Activated CD4-positive, CD25-positive, alpha-beta regulatory T cell treated with anti-CD3 and anti-CD28 coated beads, Interleukin-2, amount 50 U/mL, for 72 hours (primary cell): ENCODE measurements at places on chromosomes 1 and 21.

DNA sequence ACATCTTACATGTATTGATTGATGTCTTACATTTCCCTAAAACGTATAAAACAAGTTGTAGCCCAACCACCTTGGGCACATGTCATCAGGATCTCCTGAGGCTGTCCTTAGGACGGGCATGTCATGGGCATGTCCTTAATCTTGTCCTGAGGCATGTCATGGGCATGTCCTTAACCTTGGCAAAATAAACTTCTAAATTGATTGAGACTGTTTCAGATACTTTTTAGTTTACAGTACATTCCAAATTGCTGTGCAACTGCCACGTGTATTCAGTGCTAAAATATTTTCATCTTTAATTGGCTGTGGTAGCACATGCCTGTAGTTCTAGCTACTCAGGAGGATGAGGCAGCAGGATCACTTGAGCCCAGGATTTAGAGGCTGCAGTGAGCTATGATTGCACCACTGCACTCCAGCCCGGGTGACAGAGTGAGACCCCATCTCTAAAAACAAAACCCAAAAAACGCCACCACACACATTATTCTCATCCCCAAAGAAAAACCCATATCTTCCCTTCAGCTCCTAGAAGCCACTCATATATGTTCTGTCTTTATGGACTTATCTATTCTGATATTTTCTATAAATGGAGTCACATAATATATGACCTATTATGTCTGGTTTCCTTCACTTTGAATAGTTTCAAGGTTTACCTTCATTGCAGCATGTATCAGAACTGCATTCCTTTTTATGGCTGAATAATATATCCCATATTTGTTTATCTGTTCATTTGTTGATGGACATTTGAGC lies 96.0 kb upstream of the BTG3 start:
- DNase-seq, result no peak

GRCh38 chr1:2939041-2939552 lies 82.2 kb upstream of the ACTRT2 start:
- DNase-seq, result no peak

GRCh38 chr1:47710329-47711071 lies 272.7 kb downstream of the FOXD2 start:
- DNase-seq, result peak; percentile 84

DNA sequence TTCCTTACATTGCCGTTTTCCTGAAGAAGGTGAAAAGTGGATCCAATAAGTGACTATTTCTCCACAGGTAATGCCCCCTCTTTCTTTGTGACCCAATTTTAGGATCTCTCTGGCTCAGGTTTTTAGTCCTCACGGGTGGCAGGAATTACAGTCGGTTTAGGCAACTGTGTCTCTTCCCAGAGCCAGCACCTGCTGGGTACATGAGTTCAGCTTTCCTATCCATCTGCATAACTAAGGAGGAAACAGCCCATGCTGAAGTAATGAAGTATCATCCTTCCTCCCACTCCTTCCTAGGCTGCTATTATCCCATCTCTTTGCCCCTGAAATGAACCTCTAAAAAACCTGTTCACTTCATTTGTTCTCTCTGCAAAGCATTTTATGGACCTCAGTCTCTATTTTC lies 544.6 kb downstream of the NEGR1 start:
- no peak for DNase-seq

- DNase-seq, result no peak
These were observed 11.8 kb downstream of the KCNE1 start for GRCh38 chr21:34500191-34500590.

DNA sequence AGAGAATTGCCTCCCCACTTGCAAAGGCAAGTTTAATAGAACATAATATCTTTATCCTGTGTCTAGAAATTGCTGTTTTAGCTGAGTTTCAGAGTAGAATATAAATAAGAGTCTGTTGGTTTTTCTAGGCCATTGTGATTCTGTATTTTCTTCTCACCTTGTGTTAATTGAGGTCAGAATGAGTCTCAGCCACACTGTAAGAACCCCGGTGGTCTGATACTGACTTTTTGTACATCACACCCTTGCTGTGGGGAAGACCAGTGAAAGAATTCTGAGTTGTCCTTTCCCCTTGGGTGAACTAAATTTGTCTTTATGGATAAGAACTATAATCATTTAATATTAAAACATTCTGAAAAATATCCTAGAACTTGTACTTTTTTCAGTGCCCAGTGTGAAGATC lies 6.8 kb downstream of the HIPK1 start:
- DNase-seq, result no peak

GRCh38 chr21:16900685-16901084 lies 612.2 kb upstream of the CXADR start:
- DNase-seq, result no peak

- DNase-seq, result no peak
These were observed 1.1 kb upstream of the SYNC start for GRCh38 chr1:32703479-32704291.

DNA sequence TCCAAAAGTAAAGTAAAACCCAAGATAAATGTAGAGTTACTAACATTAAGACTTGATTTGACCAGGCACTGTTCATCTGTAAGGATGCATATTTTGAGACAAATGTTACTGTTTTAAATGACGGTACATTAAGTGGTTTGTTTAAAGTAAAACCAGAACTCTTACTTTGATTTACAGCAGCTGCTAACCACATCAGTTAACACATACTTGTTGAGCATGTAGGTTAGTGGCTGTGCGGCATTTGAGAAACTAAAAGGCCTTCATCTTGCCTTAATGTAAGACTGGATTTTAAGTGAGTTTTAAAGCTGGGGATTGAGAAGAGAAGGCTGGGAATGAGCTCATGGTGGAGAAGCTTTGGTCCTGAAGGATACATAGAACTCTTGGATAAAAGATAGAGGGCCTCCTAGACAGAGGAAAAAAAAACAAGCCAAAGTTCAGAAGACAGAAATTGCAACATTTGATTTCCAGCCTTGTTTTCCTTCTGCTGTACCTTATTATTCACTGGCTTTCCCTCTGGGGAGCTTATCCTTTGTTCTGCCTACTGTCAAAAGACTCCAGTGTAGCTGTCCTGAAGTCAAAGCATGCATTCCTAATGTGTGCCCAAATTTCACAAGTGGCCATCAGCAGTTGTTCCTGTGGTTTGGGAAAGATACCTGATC lies 66.6 kb downstream of the MTR start:
- DNase-seq, result no peak

DNA sequence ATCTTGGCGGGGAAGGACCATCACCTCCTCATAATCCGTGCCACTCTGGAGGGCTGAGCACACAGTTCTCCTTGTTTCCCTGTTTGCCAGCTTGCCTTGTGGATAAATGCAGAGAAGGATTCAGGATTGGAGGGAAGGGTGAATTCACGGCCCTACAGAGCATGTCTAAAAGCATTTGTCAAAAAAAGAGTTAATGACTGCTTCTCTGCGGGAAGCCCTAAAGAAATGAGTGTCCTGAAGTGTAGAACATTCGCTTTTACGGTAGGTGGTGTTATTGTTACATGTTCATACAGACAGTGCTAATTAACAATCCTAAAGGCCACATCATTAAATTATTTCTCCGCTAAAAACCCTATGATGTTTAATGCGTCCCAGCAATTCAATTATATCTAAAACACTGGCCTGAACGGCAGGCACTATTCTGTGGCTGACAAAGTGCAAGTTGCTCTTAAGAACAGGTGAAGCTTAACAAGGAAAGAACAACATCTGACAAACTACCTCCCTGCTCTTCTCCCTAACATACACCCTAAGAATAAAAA lies 112.3 kb upstream of the NFIA start:
- DNase-seq, result no peak

GRCh38 chr1:97073169-97073568 lies 351.6 kb downstream of the PTBP2 start:
- no peak for DNase-seq

GRCh38 chr1:220732621-220733020 lies 15.5 kb upstream of the MTARC2 start:
- no peak for DNase-seq
